ENCODE measurements at places on chromosomes 6 and 20.
A peak's percentile ranks its signal among the peaks of the same experiment; 100 is the strongest.

DNA sequence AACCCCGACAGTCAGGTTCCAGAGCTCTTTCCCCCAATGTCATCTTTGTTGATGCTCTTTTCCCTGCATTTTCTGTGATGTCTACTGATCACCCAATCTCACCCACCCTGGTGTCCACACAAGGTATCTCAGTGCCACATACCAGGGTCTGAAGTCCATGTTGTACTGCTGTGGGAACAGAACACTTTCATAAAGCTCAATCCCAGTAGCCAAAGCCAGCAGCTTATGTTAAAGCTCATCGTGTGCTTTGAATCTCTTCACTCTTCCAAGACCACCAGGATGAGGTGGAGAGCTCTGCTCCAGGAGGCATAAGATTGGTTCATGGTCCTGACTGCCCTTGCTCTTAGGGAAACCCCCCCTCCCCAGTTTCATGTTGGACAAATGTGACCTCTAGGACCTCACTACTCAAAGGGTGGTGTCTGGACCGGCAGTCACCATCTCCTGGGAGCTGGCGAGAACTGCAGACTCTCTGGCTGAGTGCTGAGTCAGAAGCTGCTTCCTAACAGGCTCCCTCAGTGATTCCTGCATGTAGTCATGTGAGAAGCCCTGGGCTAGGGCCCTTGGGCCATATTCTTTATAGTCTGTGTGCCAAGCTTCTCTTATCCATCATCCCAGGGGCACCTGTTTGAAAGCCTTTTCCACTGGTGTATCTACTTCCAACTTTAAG lies 13.4 kb upstream of the CPNE5 start:
- DNase-seq = no peak

GRCh38 chr20:31674895-31675827 lies 37.4 kb downstream of the COX4I2 start:
- DNase-seq = peak; percentile 53

DNA sequence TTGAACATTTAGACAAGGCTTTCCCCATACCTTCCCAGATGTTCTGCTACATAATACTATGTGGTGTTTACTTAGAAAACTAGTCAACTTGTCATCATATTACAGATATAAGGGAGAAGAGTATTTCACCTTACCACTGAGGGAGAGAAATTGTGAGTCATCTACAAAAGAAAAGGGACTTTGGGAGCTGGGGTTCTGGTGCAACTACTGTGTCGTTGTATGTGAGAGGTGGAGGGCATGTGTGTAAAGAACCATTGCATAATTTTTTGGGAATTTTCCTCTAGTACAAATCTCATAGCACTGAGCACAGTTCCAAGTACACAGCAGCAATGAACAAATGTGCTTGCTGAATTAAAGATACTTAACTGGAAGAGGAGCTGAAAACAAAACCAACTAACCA lies 665.6 kb downstream of the DHX35 start:
- DNase-seq = no peak

DNA sequence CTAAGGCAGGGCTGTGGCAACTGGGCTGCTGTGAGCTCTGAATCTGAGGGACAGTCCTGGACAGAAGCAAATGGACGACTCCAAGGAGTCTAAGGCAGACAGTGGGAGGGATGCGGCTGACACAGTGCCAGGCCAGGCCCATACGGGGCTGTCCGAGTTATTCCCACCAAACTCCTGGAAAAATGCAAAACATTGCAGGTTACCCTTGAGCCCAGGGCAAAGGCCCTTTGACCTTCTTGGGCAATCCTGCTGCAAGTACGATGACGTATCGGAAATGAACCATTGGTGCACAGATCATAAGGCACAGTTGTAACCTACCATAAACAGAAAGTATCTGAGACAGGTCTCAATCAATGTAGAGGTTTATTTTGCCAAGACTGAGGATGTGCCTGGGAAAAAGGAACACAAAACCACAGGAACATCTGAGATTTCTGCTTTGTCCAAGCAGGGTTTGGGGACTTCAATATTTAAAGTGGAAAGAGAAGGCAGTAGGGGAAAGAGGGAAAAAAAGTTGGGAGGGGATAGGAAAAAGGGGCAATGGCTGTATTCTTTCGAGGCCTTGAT lies 118.9 kb downstream of the DACT2 start:
- no peak for DNase-seq

DNA sequence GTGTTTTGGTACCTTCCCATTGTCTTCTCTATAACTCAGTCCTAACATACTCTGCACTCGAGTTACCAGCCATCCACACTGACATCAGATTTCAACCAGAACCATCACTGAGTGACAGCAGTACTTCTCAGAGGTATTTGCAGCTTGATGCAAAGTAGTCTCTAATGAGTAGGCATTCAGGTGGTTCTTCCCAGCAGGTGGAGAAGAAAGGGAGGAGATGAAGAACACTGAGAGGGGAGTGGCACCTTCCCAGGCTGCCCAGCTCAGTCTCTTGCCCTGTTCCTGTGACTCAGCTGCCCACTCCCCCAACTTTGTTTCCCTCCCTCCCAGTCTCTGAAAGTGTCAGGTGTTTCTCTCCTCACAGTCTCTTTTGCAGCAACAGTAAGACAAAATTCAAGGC lies 38.7 kb upstream of the SMIM28 start:
- no peak for DNase-seq

DNA sequence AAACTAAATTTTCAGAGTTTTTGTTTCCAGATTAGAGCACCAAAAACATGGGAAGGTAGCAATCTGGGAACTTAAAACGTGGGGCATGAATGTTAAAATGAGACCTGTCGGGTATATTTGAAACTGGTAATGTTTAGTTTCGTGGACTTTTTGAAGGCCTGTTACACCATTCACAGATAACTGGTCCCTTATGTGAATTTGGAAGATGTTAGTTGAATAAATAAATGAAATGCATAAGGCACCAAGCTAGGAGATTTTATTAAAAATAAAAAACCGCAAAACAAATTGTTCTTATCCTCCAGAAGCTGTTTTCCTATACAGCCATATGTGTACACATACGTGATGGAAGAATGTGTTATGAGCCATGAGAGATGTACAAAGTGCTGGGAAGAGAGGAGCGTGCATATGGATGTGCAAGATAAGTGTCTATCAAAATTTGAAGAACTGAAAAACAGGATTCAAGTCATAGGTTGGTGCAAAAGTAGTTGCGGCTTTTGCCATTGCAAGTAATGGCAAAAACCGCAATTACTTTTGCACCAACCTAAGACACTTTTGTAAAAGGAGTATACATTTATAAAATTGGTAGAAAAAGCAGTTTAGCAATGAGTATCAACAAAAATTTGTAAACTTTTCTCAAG lies 700 bp upstream of the MCUR1 start:
- DNase-seq = no peak

All from PC-9 (cell line).